Esophagus squamous epithelium (tissue), 5 donors: ENCODE measurements at places on chromosomes 16 and 17. TPM values are rescaled to one million over a fixed set of nuclear protein-coding genes. Genes with fewer than 3 reads are reported as not detected.

CCL1 gene
- total RNA-seq, result not detected

PLEKHH3 gene
- total RNA-seq, result 41.0 TPM

HSD17B2 gene
- 3.2 TPM for total RNA-seq

ACLY gene
- 51.5 TPM for total RNA-seq

EPX gene
- not detected for total RNA-seq

CTRB2 gene
- total RNA-seq, result not detected

ZNF689 gene
- total RNA-seq, result 5.2 TPM

CACNG3 gene
- not detected for total RNA-seq

- no peak for DNase-seq
Observed at GRCh38 chr16:24976971-24977677, 38.0 kb downstream of the ARHGAP17 start.

DNA sequence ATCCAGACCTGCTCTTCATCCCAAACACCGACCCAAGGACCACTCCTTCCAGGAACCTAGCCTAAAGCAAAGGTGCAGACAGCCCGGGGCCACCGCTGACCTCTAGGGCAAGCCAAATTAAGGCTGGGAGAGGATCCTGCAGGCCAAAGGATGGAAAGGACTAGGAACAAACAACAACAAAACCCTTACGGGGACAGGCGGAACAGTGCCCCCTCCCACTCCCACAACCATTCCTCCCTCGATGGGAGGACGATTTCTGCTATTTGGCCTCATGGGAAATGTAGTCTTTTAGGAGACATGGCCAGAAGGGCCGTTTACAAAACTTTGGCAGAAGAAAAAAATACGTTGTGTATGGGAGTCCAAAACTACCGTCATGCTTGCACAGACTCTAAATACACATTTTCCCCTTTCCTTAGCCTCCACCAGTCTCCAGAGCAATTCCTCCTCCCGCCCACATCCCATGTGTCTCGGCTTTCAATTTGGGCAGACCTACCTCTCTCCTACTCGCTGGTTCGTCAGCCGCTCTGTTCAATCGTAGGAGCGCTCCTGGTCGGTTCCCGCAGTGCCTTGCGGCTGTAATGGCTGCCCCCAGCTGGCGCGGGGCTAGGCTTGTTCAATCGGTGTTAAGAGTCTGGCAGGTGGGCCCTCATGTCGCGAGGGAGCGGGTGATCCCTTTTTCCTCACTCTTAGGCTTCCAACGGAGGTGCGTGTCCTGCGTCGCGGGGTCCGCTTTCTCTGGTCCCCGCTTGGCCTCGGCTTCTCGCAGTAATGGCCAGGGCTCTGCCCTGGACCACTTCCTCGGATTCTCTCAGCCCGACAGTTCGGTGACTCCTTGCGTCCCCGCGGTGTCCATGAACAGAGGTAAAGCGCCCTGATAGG is at the start of gene ERAL1:
Gene ERAL1 (plus strand): TSS at position 560 of the 879 bp plus-strand sequence. CDS start 19 bp downstream, at position 579.
- DNase-seq, result no peak

DNA sequence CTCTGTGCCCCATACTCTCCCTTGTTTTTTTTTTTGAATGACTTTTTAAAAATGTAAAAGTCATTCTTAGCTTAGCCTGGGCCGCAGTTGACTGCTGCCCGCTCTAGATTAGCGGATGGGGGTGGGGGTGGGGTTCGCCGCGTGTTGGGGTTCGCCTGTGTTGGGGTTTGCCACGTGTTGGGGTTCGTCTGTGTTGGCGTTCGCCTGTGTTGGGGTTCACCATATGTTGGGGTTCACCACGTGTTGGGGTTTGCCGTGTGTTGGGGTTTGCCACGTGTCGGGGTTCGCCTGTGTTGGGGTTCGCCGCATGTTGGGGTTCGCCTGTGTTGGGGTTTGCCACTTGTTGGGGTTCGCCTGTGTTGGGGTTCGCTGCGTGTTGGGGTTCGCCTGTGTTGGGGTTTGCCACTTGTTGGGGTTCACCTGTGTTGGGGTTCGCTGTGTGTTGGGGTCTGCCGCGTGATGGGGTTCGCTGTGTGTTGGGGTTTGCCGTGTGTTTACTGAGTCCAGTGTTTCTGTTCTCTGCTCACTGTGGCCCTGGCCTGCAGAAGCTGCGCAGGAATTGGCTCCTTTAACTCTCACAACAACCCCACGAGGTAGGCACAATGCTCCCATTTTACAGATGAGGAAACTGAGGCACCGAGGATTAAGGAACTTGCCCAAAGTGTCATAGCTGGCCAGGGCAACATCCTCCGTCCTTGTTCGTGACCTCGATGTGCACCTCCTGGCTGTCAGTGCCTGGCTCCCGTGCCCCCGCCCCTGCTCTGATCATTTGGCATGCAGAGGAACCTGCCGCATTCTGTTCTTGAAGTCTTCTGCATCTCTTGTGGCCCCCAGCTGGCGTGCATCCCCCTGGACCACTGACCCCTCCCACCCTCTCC is 96.6 kb upstream of the CIBAR2 start:
- DNase-seq, result no peak

- no peak for DNase-seq
Observed at GRCh38 chr16:67989322-67990017, 9.2 kb upstream of the DPEP3 start.

DNA sequence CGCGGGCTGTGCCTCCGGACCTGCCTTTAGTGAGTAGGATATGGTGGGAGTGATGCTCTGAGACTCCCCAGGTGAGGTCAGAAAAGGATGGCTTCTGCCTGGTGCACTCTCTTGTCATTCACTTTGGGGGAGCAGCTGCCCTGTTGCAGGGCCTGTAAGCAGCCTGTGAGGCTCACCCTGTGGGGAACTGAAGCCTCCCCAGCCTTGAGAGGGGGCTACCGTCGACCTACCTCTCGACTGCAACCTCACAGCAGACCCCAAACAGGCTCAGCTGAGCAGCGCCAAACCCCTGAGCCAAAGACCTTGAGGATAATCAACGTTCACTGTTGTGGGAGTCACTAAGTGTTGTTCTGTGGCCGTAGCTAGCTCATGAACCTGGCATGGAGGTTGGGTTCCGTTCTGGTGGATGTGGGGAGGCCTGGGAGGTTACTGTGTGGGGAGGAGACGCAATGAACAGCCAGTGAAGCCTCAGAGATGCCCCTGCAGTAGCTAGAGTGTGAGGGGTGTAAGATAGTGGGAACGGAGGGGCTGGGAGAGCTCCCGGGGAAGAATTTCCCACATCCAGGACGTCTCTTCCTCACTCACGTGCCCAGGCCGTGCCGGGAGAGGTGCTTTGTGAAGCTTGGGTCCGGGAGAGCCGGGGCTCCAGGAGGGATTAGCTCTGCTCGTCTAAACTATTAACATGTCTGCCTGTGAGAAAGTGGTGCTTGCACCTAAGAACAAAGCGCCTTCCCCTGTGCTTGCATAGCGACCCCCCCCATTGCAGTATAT is 38.8 kb downstream of the METRNL start:
- DNase-seq, result no peak

DNA sequence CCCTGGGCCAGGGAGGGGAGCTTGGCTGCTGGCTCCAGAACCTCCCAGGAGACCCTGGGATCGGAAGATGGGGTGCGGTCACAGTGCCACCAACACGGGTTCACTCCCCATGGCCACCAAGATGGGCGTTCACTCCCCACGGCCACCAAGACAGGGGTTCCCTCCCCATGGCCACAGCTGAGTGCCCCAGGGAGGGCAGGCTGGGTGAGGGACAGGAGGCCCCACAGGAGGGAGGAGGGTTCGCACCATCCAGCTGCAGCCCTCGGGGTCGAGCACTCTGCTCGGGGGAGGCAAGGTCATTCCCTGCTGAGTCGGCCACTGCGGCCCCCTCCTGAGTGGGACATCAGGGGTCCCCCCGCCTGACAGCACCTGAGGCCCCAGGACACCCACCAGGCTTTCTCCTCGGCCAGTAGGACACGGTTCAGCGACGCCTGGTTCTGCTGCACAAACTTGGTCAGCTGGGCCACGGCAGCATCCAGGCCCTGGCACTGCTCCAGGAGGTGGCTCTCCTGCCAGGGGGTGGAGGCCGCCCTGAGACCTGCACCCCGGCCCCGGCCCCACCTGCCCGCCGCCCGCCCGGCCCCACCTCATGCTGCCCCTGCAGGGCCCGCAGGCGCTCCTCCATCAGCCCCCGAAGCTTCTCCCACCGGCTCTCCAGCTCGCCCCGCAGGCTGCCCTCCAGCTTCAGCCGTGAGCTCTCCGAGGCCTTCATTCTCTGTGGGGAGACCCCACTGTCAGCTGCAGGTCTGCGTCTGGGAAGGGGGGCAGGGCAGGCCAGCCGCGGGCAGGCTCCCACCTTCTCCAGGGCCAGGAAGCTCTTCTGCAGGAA is 5.9 kb downstream of the CCDC154 start:
- no peak for DNase-seq

DNA sequence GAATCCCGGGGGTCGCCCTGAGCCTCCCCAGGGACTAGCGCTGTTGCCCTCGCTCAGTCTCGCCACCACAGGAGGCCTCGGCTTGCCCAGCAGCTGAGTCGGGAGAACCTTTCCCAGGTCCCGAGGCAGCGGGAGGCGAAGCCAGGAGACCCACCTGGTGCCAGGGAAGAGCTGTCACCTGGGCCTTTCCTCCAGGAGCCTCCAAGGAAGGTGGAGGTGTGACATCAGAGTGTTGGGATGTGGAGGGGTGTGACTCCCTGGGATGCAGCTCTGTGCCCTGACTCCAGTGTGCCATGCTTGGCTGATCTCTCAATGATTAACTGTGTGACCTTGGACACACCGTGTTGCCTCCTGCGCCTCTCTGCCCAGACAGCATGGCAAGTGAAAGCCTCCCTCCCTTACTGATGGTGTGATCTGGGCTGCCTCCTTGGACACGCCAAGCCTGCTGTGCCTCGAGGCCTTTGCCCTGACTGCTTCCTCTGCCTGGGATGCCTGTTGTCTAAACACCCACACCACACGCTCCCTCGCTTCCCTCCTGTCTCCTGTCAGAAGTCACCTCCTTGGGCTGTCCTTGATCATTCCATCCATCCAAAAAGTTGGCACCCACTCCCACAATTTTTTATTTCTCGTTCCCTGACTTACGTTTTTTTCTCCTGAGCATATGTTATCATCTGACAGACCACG is 88.0 kb downstream of the CMIP start:
- no peak for DNase-seq

DNA sequence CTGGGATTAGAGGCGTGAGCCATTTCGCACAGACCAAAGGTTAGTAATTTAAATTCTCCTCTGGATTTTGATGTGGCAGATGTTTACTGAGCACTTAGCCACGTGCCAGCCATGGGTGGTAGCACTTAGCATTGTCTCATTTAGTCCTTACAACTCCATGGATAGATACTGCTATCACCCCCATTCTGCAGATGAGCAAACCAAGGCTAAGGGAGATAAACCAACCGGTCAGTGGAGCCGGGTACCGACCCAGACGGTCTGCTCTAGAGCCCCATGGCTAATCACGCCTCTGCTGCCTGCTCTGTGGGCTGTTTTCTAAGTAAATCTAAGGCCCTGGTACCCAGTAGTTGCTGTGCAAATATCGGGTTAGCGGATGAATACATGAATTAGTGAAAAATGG is 12.6 kb upstream of the ADGRG1 start:
- DNase-seq, result no peak

DNA sequence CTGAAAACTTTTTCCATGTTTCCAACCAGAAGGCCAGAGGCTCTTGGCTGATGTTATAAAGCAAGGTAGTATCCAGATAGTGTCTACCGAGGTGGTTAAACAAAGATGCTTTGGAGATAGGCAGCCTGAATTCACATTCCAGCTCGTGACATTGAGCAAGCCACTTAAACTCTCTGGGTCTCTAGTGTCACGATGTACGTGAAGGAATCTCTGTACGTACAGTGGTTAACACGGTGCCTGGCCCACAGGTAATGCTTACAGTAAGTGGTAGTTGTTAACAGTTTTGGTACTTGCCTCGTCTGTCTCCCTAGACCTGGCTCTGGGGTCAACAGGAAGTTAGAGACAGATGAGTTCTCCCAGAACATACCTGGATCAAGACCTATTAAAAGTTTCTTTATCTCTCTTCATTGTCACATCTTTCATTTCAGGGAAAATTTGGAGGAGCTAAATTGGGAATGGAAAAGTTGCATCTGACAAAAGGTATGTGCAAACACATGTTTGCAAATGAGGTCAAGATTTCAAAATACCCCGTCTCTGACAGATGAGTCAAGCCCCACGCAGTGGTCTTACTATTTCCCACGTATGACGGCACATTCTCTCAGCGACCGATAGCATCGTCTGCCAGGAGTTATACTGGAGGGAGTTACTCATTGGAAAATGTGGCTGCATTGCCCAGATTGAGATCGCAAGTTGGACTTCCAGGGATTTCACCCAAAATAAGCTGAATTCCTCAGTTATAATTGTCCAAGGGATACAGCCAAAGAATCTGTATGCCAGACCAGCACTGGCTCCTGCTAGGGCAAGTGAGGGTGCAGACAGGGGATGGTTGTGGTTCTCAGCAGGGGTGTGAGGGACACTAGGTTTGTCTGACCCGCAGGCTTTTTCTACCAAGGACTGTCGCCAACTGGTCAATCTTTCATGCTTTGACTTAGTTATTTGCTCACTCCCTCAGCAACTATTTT is 18.9 kb upstream of the MYH10 start:
- no peak for DNase-seq

DNA sequence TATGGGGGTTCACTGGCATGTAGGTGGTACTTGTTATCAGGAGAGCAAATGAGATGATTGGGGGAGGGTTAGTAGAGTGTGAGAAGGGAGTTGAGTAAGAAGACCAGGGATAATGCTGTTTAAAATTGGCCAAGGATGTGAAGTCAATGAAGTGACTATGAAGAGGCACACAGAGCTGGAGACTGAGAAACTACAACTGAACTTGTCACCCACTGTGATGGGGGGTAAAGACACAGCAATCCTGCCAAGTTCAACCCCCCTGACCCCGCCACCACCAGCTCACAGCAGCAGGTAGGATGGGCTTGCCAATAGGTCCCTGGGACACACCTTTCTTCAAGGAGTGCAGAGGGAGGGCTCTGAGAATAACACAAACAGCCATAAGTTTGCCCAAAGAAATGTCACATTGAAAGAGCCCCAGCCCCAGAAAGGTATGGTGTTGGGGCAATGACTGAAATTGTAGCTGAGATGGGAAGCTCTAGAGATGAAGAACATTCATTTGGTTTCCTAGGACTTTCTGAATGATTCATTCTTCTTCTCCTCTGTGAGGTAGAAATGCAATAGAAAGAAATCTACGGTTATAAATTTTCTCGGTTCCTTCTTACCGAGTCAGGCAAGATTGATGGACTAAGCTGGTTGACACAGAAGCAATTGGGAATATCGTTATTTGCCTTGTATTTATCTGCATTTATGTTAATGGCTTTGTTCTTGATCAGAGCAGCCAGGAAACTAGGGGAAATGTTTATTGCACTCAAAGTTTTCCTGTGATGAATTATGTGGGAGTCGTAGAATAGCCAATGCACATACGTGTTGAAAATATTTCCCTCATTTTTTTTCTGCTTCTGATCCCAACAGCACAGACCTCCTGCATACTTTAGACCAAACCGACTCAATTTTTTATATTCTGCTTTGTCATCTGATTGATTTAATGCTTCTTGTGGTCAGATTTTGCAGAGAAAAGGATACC is 595.2 kb upstream of the CDH11 start:
- DNase-seq, result no peak

- no peak for DNase-seq
Observed at GRCh38 chr16:4011225-4011939, 104.9 kb downstream of the ADCY9 start.
